ENCODE measurements at places on chromosomes 1 and 21. TPM values are rescaled to one million over a fixed set of nuclear protein-coding genes. Genes with fewer than 3 reads are reported as not detected.

BTBD8 gene
- 3.8 TPM for total RNA-seq

XCL1 gene
- 0.54 TPM for total RNA-seq

SLC9C2 gene
- not detected for total RNA-seq

DMBX1 gene
- total RNA-seq, result not detected

PTGFRN gene
- total RNA-seq, result 24.5 TPM

TFF2 gene
- not detected for total RNA-seq
